HTR-8/SVneo (cell line): ENCODE measurements at places on chromosomes 16 and 17.
A peak's percentile ranks its signal among the peaks of the same experiment; 100 is the strongest.

DNA sequence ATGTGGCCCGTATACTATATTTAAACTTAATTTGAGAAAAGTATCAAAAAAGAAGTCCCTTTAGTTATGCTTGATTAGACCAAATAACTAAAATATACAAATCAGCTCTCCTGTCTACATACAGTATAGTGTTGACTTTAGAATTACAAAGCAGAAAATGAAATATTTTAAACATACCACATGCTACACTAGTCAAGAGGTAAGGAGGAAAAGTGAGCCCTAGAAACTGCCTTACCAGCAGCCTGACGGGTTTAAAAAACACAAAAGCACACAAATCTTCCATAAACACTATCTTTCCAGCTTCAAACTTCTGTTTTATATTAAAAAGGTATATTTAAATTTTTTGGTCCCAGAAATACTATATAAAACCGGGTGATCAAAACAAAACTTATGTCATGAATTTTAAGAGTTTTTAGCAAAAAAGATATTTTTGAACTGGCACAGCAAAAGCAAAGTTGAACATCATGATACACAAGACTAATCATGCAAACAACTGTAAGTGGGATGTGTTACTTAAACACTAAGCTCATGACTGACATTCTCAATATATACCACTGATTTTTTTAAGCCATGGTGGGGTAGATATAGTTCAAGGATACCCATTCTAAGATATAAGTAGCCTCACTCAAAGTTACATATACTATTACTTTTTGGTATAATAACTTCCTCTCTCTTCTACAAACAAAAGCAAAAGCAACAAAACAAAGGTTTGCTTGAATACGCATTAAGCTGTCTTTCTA lies 11.8 kb downstream of the KLHL10 start:
- DNase-seq, result no peak

DNA sequence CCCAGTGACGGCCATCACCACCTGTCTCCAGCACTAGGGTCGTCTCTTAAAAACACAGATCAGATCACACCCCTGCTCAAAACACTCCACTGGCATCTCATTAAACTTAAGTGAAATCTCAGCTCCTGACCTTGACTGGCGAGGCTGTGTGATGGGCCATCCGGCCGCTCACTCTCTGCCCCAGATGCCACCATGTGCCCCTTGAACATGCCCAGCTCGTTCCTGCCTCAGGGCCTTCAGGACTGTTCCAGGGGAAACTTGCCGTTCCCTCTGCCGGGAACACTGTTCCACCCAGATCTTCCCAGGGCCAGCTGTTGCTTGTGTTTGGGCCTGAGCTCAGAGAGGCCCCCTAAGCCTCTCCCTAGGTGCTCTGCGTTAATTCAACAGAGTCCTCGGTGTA lies 39.4 kb downstream of the RPH3AL start:
- DNase-seq, result no peak

GRCh38 chr17:48597778-48598631 lies 4.4 kb upstream of the HOXB5 start:
- peak; percentile 61 for DNase-seq

DNA sequence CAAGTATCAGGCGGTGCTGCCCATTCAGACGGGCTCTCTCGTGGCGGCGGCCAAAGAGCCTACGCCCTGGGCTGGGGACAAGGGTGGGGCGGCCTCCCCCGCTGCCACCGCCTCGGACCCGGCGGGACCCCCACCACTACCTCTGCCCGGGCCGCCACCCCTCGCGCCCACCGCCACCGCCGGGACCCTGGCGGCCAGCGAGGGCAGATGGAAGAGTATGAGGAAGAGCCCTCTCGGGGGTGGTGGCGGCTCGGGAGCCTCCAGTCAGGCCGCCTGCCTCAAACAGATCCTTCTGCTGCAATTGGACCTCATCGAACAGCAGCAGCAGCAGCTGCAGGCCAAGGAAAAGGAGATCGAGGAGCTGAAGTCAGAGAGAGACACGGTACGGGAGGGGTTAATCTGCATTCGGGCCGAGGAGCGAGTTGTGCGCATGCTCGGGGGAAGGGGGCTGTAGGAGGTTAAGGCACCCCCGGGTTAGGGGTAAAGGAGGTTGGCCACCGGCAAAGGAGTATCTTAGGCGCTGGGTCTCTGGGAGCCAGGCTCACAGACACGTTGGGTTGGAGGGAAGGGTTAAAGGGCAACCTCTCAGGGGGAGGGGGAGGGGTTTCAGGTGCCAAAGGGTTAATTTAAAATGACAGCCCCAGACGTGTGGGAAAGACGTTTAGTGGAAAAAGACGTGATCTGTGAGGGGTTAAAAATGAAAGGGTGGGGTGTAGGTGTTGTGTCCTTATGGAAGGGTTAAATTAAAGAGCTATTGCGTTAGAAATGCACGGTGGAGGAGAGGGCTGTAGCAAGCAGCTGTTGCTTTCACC lies 1.4 kb downstream of the MSL1 start:
- DNase-seq, result no peak

DNA sequence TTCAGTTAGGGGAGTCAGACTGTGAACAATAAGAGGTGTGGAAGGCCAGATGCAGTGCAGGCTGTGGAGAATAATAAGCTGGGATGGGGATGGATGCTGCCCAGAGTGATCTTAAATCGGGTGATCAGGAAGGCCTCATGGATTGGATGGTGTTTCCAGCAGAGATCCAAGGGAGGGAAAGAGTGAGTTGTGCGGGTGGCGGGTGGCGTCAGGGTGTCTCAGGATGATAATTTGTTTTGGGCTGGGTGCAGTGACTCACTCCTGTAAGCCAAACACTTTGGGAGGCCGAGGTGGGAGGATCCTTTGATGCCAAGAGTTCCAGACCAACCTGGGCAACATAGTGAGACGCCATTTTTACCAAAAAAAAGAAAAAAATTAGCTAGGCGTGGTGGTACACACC lies 7.9 kb downstream of the CLUAP1 start:
- DNase-seq, result no peak

DNA sequence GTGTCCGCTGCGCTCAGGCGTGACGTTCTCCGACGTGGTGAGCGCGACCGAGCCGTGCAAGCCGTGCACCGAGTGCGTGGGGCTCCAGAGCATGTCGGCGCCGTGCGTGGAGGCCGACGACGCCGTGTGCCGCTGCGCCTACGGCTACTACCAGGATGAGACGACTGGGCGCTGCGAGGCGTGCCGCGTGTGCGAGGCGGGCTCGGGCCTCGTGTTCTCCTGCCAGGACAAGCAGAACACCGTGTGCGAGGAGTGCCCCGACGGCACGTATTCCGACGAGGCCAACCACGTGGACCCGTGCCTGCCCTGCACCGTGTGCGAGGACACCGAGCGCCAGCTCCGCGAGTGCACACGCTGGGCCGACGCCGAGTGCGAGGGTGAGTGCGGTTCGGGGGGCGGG lies 11.2 kb downstream of the NGFR start:
- no peak for DNase-seq

DNA sequence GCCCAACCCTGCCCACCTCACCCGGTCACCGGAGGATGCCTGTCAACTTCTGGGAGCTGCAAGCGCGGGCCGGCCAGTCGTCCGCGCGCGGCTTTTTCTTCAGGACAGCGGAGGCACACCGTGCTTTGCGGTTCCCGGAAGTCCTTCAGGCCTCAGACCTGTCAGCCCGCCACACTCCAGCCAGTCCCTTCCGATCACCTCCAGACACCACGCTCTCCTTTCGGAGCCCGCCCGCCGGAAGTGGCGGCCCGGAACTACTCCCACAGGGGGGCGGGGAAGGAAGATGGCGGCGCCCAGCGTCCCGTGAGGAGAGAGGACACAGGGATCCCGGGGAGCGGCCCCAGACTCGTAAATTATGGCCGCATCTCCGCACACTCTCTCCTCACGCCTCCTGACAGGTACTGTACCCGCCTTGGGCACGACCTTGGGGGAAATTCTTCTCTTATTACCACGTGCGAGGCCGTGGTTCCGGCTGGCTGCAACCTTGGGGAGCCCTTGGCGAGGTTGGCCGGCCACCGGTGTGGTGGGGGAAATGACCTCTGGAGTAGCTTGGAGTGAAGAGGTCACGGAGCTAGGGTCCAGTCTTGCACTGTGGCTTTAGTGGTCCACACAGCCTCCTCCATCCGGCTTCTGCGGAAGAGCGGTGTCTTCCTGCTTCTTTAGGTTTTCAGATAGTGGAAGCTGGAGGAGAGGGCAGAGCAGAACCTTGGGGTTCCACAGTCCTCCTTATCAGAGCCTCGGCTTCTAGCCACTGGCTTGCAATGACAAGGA lies at the start of gene COX10:
Gene COX10, plus strand, starts transcription at position 254 of the 771 bp plus-strand sequence. Its CDS starts 102 bp downstream, at position 356.
- DNase-seq, result peak; percentile 78

DNA sequence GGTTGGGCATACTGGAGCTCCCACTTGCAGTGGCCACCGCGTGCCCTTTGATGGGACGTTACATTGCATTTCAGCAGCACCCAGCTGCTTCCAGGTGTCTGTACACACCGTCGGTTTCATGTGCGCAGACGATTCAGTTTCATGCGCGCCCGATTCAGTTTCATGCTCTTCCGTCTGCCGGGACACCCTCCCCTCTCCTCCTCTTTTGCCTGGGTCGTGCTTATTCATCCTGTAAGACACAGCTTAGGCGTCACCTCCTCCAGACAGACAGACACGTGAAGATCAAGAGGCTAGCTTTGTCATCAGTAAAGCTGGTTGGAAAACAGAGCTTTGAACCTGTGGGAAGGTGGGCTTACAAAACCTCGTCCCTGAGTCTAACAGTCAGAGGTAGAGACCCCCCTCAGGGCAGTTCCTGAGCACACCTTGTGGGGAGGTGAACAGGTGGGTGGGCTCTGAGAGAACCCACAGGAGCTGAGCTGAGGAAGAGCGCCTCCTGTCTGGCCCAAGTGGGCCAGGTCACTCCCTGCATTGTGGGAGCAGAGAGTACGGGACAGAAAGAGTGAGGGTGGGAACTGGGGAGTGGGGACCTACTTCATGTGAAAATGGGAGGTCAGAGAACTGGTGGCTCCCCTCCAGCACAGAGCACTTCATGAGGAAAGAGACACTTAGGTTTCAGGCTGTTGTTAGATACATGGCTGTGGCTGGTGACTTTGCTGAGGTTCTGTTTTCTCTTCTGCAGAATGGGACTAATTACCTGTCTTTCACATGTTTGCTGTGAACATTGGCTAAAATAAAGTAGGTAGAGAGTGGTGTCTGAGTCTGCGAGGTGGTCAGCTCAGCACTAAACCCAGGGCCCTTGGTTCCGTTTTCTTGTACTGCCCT lies 122.1 kb downstream of the SNX29 start:
- DNase-seq, result no peak

GRCh38 chr17:77770331-77771105 lies 188.0 kb upstream of the TNRC6C start:
- no peak for DNase-seq

DNA sequence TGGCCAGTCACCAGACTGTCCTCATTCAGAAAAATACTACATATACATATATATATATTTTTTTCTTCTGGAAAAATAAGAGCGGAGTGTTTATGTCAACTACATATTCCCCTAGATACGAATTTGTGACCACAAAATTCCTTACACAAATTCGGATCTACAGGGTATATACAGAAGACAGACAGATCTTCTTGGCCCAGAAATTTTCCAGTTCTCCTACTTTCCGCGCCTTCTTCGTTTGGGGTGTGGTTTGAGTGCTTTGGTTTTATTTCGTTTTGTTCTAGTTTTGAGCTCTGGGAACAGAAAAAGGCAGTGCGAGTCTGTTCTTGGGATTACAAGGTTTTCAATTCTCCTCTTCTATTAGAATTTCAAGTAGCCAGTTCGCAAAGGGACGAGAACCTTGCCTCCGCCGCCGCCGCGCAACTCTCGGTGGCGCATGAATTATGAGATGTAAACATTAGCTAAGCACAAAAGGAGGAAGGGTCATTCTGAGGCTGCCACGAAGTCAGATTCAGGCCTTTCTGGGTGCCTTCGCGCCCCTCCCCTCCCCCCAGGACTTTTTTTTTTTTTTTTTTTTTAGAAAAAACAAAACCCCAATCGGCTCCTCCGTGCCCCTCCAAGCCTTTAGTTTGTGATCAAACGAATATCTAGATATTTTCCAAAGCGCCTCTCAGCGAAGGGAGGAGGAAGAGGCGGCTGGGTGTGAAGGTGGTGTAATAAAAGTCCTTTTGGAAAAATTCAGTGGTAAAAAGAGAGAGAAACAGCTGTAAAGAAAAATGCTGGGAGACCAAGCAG lies 1.8 kb upstream of the HOXB4 start:
- no peak for DNase-seq

GRCh38 chr17:71638668-71639067 lies 482.2 kb upstream of the SOX9 start:
- no peak for DNase-seq

GRCh38 chr16:9903-10665 lies 43.3 kb downstream of the POLR3K start:
- no peak for DNase-seq

- DNase-seq, result peak; percentile 45
Observed at GRCh38 chr17:13031718-13032350, 14.0 kb upstream of the ELAC2 start.

- no peak for DNase-seq
Observed at GRCh38 chr16:6682142-6682811, 650.4 kb upstream of the RBFOX1 start.

DNA sequence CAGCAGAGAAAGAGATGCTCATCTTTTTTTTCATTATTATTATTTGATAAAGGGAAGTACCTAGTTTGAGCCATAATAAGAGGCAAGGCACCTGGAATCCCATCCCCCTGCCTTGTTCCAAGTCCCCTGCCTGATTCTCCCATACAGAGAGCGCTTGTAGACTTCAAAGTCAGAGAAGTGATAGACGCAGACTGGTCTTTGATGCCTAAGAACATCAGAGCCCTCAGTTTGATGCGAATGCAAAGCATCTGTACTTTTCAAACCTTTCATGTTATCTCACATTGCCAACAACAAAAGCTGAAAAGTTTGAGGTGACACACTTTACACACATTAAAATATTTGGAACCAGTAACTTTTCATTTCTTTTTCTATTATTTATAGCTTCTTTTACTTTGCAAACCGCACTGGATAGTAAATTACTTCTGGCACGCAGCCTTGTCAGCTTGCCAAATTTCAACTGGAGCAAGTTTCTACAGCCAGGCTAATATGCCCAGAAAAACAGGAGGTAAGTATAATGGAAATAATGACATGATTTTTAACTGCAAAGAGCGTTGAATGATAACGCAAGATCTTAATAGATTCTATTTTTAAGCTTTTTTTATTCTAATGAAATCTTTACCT lies 5.9 kb upstream of the UTP6 start:
- no peak for DNase-seq

- DNase-seq, result peak; percentile 73
Observed at GRCh38 chr17:64418506-64419339, 28.1 kb upstream of the PECAM1 start.

DNA sequence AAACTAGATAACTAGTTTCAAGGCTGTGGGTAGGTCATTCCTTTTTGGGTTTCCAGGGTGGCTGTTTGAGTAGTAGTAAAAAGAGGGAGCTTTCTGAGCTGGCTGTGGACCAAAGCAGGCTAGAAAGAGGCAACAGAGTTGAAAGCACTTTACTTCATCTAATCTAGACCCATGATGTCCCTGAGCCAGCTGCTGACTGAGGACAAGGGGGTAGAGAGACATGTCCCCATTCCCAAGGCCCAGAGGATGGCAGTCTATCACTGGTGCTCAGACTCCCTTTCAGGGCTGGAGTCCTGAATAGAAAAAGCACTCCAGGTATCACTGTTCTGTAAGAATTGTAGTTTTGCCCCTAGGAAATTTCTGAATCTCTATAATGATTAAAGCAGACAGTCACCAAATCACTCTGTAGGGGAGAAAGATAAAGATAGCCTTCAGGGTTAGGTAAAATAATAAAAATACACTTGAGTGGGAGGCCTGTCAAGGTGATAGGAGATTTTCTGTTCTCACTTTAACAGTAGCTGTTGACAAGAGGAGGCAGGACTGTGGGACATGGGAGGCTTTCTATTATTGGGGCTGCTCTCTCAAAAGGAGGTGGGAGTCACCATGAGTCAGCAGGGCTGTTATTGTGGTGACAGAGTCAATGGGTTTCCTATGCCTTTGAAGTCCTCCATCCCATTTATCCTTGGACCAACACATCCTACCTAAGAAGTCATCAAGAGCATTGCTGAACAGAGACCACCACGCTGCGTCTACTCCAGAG lies 190.2 kb upstream of the MPHOSPH6 start:
- DNase-seq, result no peak
